ENCODE measurements at places on chromosomes 5 and 9.

DNA sequence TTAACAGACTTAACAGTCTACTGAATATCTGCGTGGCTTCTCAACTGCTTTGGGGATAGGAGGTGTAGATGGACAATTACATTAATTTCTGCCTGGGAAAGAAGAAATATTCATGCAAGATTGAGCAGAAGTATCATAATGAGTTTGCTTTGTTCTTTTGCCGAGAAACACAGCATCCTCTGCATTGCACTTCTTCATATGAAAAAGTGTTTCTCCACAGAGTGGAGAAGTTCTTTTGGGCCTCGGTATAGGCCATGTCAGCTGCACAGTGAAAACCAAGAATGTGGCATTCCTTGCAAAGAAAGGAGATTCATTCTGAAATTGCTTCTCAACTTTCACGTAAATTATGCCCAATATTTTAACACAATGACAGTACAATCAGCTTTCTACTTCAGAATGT, 17.6 kb upstream of the SNX2 start:
- DNase-seq: no peak

DNA sequence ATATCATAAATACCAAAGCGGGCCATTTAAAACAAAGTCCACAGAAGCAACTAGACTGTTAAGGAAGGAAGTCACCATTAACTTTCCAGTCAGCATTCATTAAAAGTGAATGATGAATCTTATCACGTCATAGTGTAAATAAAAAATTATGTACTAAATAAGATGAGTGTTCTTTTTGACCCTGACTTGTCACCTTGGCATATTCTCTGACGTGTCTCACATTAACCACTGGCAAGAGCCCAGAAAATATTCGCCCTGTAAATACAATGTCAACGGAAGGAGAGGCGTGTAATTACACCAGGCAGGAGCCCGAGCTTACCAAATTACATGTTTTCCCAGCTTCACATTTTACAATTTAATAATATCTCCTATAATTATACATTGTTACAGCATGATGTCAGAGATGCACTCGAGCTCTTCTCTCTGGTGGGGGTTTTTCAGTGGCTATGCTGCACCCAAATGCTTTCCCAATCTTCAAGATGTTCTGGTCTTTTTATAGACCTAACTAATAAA, 29.3 kb upstream of the UBE2QL1 start:
- no peak for DNase-seq

GRCh38 chr5:116838011-116838536, 263.5 kb upstream of the SEMA6A start:
- DNase-seq: no peak

DNA sequence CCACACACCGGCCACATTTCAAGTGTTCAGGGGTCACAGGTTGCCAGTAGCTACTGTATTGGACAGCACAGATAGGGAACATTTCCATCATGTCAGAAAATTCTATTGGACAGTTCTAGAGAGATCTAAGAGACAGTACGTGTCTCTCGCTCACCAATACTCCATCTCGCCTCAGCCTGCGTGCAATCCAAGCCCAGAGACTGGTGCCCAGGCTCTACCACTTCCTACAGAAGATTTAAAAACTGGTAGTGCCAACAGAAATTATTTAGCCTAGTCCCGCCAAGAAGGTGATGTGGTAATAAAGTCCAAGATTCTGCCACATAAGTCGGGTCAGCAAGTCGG, 390 bp upstream of the SNX2 start:
- DNase-seq: no peak

- no peak for DNase-seq
These were observed 6.4 kb downstream of the SWI5 start for GRCh38 chr9:128282500-128282899.

DNA sequence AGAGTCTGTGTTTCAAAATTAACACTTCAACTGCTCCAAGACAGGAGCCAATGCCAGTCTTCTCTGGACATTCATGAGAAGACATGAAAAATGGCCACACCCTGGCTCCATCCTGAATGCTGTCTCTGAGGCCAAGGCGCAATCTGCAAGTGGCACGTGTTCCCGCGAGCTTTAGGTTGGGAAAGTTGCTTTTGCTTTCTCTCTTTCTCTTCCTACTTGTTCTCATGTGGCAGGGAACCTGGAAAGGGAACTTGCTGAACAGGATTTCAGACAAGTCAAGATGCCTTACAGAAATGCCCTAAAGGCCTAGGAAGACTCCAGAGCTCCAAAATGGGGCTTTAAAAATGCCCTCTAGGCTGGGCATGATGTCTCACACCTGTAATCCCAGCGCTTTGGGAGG, 91.9 kb upstream of the OTULINL start:
- DNase-seq: no peak
